SHP77 (cell line): ENCODE measurements at places on chromosomes 2 and 18.

GRCh38 chr2:7984693-7985353 is 697.0 kb upstream of the ID2 start:
- DNase-seq = no peak

DNA sequence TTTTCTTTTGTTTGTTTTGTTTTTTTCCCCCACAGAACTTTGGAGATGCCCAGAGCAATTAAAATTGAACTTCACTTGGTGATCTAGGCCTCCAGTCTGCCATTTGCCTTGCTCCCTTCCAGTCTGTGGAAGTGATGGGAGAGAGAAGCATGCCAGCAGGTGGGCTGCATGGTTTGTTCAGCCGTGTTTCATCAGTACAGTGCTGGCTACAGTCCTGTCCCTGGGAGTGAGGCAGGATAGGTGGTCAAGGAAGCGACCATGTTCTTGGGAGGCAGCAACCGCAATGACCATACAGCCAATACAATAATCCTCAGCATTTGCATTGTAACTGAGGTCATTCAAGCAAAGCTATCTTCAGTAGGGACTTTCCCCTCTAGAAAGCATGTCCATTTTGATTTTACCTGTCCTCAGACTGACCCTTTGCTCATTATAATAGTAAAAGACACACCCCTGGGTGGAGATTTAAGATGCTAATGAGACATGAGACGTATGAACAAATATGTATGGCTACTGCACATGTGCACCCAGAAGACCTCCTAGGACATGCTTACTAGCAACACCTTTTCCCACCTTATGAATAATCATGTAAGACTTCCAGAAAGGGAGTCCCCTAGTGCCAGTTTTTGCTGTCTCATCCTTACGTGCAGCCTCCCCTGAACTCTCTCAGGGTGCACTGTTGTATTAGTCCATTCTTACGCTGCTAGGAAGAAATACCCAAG is 11.1 kb upstream of the LIPG start:
- DNase-seq = no peak

GRCh38 chr2:120034621-120035020 is 21.7 kb downstream of the EPB41L5 start:
- no peak for DNase-seq

DNA sequence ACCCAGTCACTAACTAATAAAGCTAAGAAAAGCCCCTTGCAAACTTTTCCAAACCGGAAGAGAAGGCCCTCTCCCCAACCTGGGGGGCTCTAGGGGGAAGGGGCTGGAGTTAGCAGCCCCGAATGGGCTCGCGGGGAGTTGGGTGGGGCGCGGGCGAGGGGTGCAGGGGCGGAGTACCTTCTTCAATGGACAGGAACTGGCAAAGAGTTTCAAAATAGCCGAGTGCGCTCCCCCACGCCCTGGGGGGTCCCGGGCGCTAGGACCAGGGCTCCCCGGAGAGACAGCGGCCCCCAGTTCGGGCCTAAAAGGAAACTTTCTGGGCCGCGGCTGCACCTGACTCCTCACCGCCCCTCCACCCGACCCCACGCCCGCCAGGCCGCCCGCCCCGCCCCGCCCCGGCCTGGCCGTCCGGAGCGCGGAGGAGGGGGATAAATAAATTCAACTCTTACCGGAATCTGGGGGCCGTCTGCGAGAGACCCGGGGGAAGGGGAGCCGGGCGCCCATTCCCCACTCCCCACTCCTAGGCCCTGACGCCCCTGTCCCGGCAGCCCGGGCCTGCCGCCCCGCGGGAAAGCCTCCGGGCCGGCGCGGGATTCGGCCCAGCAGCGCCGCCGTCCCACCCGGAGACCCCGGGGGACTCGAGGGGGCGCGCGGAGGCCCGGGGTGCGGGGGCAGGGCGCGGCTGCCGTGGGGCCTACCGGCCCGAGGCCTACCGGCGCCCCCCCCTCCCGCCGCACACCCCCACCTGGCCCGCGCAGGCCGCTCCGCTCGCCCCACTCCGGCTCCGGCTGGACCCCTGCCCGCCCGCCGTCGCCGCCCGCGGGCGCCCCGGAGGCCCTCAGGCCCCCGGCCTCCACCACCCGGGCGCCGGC is 868 bp downstream of the INO80D start:
- DNase-seq = peak; percentile 20

GRCh38 chr2:127047716-127048617 is 59.0 kb downstream of the BIN1 start:
- no peak for DNase-seq

DNA sequence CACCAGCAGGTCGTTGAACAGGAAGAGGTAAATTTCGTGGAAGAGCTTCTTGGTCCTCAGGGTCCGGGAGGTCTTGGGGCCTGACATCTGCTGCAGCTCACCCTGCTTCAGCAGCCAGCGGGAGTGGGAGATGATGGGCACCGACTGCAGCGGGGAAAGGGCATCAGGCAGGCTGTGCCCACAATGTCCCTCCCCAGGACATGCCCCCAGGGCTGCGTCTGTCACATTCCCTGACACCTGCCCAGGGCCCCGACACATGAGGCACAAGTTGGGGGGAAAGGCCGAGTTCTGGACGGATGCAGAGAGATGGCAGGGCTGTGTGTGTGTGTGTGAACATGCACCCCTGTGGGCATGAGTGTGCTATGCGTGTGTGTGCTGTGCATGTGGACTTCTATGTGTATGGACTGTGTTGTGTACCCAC is 13.9 kb downstream of the SNORC start:
- DNase-seq = no peak

- no peak for DNase-seq
These were observed 242.5 kb upstream of the SMAD7 start for GRCh38 chr18:49193252-49193651.

- DNase-seq = peak; percentile 40
These were observed 84.7 kb upstream of the NEDD4L start for GRCh38 chr18:57959278-57959677.

- DNase-seq = peak; percentile 54
These were observed 66.9 kb downstream of the EMX1 start for GRCh38 chr2:72984172-72984671.

DNA sequence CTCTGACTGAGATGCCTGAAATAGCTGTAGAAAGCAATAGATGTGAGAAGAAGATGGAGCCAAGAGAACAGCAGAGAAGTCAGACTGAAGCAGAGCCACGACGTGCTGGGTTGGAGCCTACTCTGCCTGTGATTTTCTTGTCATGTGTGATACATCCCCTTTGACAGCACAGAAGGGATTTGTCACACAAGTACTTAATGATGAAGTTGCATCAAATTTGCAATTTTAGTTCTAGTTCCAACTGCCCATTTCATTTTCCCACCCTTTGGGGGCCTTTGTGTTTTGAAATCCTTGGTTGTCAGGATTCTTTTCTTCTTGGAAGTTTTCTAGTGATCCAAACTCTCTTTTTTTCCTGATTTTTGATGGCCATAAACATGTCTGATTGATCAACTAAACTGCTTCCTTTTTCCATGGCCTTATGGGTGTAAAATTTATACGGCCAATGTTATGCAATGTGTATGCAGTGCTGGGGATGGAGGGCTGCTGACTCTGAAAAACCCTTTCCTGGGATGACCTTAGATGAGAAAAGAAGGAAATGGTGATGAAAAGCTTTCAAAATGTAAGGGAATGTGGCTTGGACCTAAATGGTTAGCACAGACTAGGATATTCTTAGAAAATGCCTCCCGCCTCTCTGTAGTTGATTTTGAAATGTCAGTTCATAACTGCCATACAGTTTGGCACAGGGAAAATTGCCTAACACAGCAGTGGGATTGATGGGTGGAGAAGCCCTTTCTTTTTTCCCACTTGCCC is 9.6 kb upstream of the B3GNT2 start:
- no peak for DNase-seq

DNA sequence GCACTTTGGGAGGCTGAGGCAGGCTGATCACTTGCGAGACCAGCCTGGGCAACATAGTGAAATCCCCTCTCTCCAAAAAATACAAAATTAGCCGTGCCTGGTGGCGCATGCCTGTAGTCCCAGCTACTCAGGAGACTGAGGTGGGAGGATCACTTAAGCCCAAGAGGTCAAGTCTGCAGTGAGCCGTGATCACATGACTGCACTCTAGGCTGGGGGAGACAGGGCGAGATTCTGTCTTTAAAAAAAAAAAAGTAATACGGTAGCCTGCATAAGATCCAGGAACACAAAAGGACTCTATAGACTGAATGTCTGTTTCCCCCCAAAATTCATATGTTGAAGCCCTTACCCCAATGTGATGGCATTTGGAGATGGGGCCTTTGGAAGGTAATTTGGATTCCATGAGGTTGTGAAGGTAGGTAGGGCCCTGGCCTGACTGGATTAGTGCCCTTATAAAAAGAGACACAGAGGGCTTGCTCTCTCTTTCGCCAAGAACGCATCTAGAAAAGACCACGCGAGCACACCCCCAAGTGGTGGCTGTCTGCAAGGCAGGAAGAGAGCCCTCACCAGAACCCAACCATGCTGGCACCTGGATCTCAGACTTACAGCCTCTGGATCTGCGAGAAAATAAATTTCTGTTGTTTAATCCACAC is 17.0 kb downstream of the MBOAT2 start:
- DNase-seq = no peak

GRCh38 chr2:37365669-37366068 is 21.2 kb downstream of the QPCT start:
- no peak for DNase-seq

GRCh38 chr2:218853766-218854165 is 5.8 kb upstream of the WNT6 start:
- no peak for DNase-seq

- DNase-seq = peak; percentile 1
These were observed 42.2 kb downstream of the CD302 start for GRCh38 chr2:159755788-159756187.

GRCh38 chr2:121647396-121647795 is 1.9 kb downstream of the CLASP1 start:
- no peak for DNase-seq

DNA sequence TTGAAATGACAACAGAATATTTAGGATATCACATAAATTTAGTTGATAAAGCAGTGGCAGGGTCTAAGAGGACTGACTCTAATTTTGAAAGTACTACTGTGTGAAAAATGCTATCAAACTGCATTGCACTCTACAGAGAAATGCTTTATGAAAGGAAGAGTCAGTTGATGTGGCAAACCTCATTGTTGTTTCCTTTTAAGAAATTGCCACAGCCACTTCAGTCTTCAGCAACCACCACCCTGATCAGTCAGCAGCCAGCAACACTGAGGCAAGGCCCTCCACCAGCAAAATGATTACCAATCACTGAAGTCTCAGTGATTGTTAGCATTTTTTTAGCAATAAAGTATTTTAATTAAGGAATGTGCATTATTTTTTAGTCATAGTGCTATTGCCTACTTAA is 488.7 kb upstream of the SLC39A10 start:
- no peak for DNase-seq

DNA sequence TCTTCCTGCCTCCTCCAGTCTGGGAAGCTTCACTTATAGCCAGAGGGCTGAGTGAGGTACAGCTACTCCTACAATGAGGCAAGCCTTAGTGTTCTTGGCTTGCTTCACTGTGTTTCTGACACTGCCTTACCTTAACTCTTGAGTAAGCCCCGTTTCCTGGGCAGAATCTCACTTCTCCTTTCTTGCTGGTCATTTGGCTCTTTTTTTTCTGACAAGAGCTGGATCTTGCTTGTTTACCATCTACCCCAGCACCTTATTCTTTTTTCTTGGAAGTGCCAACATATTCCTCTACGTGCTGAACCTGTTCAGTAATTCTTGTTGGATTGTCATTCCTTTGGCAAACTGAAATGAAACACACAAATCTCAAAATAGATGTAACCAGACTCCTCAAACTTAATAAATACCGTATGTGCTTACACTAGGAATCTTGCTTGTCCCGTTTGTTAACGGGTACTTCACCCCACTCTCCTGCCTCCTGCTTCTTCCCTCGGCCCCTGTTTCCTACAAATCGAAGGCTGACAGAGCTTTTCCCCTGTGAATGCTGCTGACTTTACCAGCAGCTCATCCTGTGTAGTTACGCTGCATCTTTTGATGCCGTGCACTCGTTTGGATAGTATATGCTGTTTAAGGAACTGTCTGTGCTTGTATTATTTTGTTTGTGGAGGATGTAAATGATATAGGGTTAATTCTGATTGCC is 132.2 kb downstream of the FMNL2 start:
- DNase-seq = no peak

GRCh38 chr2:170411660-170412059 is 233.7 kb downstream of the MYO3B start:
- no peak for DNase-seq

GRCh38 chr2:233999182-233999581 is 51.3 kb upstream of the SPP2 start:
- DNase-seq = no peak

DNA sequence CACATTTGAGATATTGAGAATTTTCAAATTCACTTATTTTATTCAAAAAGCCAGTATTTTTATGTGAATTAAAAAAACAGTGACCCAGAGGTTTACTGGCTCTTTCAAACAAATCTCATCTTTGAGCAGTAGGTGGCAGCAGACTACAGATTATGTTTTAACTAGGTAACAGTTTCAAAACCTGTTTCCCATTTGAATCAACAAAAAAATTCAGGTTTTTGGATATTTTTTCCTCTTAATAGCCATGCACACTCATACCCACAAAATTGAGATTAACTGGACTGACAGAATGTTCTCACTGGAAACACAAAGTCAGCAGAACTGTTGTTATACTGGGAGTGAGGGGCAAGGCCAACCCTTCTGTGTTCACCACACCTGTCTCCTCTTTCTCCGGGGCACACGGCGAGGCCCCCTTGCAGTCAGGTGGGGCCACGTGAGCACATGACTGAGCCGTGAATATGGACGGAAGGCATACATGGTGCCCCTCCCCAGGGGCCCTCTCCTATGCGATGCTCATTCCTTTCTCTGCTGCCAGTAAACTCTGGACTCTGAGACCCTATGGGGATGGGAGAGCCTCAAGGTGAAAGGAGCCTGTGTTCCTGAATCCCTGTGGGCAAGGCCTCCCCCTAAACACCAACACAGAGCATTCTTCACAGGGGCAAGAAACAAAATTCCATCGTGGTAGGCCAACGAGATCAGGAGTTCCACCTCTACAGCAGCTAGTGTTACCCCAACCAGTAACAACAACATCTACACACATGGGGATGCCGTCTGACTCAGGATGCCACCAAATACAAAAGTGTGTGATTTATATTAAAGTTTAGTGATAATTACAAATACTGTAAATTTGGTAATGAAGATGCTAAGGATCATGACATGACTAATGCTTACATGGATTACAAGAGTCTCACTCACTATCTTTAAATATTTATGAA is 80.4 kb downstream of the LPIN2 start:
- peak; percentile 41 for DNase-seq

DNA sequence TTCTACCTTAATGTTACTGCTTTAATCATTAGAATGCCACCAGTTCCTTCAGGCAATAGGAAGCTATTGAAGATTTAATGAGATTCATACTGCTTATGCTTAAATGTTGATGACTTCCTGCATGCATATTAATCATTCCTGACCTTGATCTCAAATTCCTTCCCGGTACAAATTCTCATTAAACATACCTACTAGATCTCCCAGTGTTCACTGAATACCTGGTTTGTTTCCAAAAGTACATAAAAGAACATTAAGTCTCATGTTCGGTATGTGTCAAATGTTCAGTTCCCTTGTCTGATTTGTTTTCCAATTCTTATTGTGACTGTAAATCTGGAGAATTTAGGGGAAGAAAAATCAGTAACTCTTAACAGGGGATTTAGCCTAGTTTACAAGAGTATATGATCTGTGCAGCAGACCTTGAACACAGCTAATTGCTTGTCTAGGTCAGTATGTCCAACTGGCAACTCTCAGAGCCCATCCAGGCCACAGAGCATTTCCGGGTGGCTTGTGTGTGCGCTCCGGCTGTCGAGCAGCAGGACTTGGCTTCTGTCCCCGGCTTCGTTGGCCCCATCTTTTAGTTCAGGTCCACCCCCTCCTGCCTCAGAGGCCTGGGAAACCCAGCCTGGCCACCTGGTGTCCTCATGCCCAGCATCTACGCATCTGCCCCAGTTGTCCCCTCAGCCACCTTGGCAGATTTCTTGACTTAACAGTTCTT is 13.1 kb downstream of the METAP1D start:
- DNase-seq = peak; percentile 34
